GM06990 (cell line): ENCODE measurements at places on chromosomes 5 and 9.

DNA sequence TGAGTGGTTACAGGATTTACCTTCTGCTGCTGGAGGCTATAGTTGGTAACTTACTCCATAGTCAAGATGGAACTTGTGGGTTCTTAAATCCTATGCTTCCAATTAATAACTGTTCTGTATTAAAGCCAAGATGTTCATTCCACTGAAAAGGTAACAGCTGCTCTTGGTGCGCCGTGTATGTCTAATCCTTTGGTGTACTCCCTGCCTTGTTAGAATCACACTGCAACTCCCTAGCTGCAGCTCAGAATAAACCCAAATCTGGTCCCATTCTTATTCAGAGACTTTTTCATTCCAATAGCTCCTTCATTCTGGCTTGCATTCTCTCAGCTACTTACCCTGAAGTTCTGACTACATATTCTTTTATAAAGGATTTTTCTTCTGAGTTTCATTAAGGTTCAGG, 1355.5 kb downstream of the MAT2B start:
- no peak for DNase-seq

DNA sequence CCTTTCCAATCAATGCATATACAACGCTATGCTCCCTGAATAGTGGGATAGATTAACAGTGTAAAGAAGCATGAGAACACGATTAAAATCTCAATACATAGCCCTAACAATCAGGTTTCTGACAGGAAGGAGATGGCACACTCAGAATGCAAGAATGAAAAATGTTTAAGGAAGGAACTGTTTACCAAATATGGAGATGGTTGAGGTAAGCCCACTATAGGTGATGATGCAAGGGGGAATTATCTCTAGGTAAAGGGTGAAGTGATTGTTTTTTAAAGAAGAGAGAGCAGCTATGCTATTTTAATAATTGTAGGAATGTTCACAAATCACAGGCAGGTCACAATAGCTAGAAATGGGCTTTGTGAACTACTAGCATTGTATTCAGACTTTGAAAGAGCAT, 302.4 kb downstream of the CHSY3 start:
- no peak for DNase-seq

- no peak for DNase-seq
Observed at GRCh38 chr5:133384120-133384855, 228.1 kb downstream of the FSTL4 start.

DNA sequence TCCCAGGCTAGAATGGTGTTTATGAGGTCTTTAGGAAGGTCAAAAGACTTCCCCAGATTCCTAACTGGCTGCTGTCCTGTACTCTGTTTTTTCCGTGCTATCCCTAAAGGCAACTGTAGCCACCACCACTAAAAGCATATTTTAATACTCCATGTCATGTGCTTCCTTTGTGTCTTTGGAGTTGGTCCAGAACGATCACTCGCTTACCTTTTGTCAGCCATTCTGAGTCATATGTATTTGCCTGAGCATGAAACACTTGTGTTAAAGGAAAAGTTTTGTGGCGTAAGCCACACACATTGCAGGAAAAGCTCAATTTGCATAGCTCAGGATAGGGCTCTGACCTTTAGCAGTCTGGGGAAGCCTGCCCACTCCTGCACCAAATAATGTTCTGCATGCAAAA, 299.6 kb downstream of the NTRK2 start:
- no peak for DNase-seq

GRCh38 chr9:87556821-87557220, 59.2 kb downstream of the DAPK1 start:
- no peak for DNase-seq

- DNase-seq = peak; percentile 89
Observed at GRCh38 chr5:373710-374602, 52.4 kb downstream of the AHRR start.

- no peak for DNase-seq
Observed at GRCh38 chr9:91727316-91727861, 222.6 kb downstream of the ROR2 start.

- no peak for DNase-seq
Observed at GRCh38 chr9:87310827-87311523, 186.7 kb upstream of the DAPK1 start.

GRCh38 chr9:129414993-129415941, 205.6 kb downstream of the C9orf50 start:
- no peak for DNase-seq

- no peak for DNase-seq
Observed at GRCh38 chr9:86340356-86341006, 13.7 kb downstream of the TUT7 start.

- no peak for DNase-seq
Observed at GRCh38 chr9:70607926-70608325, 193.5 kb upstream of the KLF9 start.

DNA sequence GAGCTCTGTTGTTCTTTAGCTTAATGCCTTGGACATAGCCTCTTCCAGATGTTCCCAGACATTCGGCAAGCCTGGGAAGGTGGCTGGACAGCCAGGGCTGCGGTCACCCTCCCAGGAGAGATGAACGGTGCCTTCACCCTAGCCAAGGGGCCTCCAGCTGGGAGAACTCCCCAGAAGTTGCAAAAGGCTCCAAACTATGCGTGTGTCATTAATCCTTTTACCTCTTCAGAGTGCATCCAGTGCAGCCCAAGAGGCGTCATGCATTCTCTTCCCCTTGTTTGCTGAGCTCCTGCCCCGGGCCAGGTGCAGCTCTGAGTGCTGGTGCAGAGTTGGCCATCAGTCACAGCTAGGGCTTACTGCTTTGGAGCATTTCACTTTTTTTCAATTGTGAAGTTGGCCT, 22.8 kb downstream of the HMCN2 start:
- DNase-seq = no peak

DNA sequence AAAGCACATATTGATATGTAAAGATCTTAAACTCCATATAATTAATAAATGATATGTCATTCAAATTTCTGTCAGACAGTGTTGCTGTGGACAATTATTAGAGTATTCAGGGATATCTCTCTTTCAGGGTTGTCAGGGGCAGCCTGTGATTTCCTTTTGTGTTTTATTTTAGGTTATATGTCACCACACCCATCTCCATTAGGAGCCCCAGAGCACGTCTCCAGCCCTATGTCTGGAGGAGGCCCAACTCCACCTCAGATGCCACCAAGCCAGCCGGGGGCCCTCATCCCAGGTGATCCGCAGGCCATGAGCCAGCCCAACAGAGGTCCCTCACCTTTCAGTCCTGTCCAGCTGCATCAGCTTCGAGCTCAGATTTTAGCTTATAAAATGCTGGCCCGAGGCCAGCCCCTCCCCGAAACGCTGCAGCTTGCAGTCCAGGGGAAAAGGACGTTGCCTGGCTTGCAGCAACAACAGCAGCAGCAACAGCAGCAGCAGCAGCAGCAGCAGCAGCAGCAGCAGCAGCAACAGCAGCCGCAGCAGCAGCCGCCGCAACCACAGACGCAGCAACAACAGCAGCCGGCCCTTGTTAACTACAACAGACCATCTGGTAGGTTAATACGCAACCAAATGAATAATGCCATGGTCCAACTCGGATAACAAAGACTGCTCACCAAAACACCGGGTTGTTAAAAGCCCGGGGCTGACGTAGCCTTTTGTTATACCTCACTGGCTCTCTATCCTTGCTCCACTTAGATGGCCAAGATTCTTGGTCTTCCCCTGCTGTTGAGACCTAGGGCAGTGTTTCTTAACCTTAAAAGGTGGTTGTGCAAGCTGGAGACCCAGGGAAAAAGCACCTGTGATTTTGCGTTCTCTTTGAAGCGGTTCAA, 24.4 kb downstream of the SMARCA2 start:
- no peak for DNase-seq

GRCh38 chr9:137460363-137461315, 1.5 kb upstream of the NSMF start:
- no peak for DNase-seq

DNA sequence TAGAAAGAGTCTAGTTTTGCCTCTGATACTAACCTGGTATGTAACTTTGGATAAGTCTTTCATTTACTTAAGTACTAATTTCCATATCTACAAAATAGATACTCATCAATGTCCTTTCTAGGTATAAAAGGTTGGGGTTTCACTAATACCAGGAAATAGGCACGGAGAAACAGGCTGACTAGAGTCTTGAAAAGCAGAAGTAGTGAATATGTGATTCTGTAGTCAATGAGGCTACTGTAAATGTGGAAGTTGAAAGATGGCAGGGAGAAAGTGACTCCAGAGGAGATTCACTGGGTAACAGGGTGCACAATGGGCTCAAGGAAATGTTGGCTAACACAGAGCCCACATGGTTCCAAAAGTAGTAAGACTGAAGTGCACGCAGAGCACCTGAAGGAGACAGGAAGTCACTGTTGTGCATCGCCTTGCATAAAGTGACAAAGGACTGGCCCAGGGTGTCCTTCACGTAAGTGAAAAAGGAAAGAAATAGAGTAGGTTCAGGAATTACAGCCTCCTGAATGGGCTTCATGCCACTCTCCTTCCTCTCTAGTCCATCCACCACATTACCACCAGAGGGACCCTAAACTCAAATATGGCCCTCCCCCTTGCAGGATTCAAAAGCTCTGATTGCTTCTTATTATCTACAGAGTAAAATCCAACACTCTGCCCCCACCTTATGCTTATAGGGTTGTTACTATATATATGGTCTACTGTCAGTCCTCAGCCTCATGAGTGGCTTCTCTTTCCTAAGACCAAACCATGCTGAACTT, 288.0 kb upstream of the SMARCA2 start:
- DNase-seq = no peak

DNA sequence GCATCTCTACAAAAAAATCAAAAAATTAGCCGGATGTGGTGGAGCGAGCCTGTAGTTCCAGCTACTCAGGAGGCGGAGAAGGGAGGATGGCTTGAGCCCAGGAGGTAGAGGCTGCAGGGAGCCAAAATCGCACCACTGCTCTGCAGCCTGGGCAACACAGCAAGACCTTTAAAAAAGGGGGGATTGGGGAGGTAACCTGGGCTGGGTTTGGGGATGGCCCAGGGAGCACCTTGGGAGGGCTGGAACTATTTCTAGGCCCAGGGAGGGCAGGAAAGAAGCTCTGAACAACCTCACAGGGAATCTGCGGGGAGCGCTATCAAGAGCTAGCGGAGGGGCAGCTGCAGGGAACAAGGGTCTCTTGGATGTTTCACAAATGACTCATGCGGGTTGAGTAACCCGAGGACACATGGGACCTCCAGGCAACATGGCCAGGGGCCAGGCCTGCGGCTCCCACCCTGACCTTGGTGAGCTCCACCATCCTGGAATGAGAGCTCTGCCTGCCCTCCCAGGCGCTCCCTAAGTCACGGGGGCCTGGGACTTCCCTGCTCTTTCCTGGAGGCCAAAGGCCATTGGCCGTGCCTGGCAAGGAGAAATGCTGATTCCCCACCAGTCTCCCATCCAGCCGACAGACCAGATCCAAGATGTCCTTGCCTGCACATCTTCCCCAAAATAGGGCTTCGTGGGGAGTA, 23.4 kb downstream of the SARDH start:
- DNase-seq = no peak

DNA sequence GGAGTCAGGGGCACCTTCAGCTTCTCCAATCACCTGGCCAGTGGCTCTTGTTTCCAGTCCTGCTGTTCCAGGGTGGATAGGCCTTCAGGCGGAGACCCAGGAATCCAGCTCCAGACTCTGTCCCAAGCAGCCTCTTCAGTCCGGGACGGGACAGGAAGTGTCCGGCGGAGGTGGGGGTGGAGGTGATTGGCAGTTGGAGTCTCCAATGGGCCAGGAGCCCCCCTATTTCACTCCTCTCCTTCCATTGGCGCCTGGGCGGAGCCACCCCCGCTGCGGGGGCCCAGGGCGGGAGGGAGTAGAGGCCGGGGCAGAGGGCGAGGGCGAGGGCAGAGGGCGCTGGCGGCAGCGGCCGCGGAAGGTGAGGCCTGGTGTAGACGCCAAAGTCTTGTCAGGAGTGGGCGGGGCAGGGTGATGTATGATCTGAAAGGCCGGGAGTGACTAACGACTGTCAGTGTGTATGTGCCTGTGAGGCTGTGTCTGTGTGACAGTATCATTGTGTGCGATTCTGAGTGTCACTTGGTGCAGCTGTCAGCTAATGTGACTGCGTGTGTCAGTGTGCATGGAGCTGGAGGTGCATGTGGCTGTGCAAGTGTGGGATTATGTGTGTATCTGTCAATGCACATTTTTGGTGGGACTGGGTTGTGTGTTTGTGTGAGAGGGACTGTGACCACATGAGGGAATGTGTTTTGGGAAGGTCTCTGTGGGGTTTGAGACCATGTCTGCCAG, at the start of gene IL11RA:
IL11RA (plus strand) TSS at position 310 of the 726 bp plus-strand sequence. CDS start 3,033 bp downstream, outside the sequence.
- DNase-seq = no peak

DNA sequence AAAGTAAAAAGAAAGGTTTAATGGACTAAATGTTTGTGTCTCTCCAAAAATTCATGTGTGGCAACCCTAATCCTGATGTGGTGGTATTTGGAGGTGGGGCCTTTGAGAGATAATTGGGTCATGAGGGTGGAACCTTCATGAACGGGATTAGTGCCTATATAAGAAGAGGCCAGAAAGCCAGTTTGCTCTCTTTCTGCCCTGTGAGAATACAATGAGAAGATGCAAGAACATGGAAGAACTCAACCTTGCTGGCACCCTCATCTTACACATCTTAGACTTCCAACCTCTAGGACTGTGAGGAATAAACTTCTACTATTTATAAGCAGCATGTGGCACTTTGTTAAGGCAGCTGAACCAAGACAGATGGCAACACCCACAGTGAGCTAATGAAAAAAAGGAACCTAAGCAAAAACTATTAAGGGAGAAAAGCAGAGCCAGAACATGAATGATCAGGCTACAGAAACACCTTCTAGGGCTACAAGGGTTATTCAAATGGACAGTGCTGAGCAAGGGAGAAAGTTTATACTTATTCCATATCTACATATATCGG, 159.5 kb downstream of the PLK2 start:
- DNase-seq = no peak

- DNase-seq = no peak
Observed at GRCh38 chr5:140609126-140609525, 23.8 kb downstream of the CD14 start.

DNA sequence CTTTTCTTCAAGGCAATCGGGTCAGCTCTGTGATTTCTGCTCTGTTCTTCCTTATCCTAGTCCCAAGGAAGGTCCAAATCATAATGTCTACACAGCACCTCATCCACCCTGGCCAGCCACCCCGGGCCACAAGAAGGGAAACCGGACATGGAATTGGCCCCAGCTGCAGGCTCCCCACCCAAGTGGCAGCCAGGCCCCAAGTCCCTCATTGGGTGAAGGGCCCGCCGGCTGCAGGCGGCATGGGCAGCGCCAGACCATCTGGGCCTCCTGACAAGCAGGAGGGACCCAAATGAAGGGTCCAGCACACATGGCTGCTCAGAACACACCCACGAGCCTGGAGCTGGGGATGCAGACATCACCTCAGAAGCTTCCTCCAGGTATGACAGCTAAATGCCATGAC, 33.7 kb downstream of the BICD2 start:
- no peak for DNase-seq

- no peak for DNase-seq
Observed at GRCh38 chr9:125968714-125969374, 221.7 kb downstream of the PBX3 start.

GRCh38 chr5:170495825-170496661, 7.8 kb upstream of the KCNIP1 start:
- DNase-seq = no peak

DNA sequence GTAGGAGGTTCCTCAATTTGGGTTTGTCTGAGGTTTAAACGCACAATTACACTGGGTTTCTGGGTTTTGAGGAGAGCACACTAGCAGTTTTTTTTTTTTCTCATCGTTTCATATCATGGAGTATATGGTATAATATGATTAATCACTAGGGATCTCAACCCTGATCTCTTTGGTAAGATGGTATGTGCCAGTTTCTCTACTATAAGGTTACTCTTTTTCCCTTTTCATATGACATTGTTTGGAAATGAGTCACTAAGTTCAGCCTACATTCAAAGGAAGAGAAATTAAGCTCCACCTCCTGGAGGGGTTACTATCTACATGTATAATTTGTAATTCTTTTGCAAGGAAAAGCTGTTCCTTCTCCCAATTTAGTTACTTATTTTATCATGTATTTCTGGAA, 35.2 kb downstream of the MTRR start:
- no peak for DNase-seq
